ENCODE measurements at places on chromosomes 6 and 20.

- no peak for DNase-seq
Observed at GRCh38 chr6:166864333-166864732, 92.0 kb downstream of the RNASET2 start.

- peak; percentile 22 for DNase-seq
Observed at GRCh38 chr6:12401200-12401599, 111.0 kb downstream of the EDN1 start.

GRCh38 chr20:4299773-4300172 is 284.4 kb upstream of the RNF24 start:
- DNase-seq: no peak

- no peak for DNase-seq
Observed at GRCh38 chr6:157226761-157227160, 96.6 kb downstream of the TMEM242 start.

GRCh38 chr6:2651961-2652360 is 98.8 kb downstream of the MYLK4 start:
- DNase-seq: peak; percentile 10

DNA sequence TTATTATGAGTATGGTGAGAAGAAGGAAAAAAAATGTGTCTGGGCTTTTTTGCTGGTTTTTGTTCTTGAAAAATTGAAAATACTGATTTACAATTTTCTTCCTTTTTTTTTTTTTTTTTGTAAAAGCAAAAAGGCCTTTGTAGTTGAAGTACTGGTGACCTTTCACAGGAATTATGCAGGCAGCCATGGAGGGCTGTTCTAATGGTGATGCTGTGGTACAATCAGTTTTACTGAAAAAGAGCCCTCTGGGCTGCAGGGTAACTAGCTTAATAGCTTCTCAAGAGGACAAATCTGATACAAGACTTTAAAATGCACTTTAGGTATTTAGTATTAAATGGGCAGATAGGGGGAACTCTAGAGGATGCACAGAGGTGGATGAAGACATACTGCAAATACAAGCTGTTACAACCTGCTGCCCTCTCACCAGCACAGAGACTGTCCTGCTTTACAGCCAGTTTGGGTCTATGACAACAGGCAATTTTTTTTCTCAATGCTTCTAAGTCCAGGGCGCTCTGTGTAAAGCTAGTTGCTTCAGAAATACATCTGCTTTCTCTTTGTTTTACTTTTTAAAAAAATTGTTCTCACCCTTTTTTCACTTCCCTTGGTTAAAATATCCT is 61.6 kb upstream of the HS3ST5 start:
- DNase-seq: no peak

DNA sequence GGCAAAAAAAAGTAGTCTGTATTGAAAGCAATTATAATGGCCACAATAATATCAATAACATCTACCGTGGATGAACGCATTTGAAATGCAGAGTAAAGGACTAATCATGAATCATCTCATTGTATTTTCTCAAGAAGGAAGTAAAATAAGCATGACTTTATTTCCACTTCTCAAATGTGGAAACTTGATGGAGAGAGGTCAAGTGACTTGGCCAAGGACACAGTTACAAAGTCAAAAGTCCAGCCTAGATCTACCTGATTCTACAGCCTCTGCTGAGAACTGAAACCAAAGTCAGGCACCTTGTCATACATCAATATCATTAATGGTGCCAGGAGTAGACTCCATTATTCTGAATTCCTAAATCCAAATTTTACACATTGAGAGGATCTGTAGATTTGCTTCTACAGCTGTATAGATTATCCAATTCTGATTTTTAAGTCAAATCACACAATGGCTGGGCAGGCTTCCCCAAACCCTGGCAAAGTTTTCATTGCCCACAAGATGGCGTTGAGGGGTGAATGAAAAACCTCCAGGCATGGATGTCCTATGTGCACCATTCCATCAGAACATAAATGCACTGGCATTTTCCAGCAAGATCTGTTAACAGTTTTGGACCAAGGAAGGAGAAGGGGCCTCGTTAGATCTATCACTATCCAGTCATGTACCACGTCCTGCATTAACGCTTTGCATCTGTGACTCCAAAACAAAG is 423.1 kb downstream of the MAFB start:
- peak; percentile 62 for DNase-seq

DNA sequence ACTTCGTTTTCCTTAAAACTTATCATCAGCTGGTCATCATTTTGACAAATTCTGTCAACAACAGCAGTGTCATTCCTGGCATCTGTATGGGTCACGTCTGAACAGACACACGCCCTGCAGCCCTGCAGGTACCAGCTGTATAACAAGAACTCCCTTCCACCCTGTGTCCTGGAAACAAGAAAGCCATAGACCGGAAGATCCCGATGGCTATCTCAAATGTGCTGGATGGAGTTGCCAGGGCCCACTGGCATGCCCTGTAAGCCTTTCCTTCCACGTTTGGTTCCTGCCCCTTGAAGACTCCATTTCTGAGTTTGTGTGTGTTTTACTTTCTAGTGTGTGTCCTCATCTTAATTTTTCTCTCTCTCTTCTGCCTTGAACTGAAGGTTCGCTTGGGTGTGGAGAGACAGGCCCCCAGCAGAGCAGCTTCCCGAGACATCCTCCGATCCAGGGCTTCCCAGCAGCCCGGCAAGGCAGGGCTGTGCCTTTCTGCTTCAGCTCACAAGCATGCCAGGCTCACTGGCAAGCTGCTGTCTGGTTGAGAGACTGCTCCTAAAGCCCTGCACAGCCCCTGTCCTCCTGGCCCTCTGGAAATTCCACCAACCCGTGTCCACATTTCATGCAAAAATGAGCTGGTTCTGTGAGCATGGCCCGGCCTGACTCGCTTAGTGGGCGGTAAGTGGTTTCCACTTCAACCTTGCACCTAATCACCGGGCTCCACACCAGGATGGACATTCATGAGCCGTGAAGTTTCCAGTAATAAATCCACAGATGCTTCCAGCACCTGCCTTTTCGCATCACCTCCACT is 8.7 kb downstream of the GFRA4 start:
- DNase-seq: no peak

DNA sequence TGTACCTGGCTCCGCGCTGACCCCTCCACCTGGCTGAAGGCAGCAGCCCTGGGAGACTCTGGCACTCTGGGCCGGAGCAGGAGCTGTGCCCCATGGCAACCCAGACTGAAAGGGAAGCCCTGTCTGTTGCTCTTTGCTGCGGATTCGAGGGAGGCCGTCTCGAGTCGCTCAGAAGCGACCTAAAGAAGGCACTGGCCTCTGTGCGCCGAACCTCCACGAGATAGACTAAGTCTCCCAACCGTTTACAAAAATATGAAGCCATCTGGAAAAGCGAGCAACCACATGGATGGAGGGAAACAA is 10.5 kb upstream of the TBX18 start:
- DNase-seq: no peak

DNA sequence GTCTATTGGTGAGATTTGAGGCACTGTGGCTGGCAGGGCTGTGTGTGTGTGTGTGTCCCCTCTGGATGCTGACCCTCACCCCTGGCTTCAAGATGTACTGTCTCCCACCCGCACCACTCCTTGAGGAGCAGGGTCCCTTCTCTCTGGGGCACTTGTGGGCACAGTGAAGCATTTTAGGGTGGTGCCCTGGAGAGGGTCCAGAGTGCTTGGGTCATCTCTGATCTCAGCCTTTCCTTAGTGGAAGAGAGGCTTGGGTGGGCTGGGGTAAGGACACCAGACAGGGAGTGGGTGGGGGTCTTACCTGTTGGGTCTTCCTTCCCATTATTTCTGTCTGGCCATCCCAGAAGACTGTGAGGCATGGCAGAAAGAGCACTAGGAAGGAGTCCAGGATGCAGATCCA is 66.1 kb downstream of the EFCAB8 start:
- no peak for DNase-seq

DNA sequence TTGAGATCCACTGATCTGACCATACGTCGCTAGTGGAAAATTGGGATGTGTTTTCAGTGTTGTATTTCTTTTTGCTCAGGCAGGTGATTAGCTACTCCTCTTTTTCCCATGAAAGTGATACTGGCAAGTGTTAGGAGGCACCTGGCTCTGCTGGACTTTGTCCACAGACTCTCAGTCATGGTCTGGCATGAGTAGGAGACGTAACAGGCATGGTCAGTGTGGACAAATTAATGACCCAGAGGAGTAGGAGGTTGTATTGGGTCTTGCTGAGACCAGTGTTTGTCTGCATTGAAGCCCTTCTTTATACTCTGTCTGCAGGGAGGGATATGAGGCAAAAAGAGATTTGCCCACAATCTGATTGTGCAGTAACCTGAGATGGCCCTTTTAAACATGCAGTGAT is 178.7 kb downstream of the DTNBP1 start:
- no peak for DNase-seq

DNA sequence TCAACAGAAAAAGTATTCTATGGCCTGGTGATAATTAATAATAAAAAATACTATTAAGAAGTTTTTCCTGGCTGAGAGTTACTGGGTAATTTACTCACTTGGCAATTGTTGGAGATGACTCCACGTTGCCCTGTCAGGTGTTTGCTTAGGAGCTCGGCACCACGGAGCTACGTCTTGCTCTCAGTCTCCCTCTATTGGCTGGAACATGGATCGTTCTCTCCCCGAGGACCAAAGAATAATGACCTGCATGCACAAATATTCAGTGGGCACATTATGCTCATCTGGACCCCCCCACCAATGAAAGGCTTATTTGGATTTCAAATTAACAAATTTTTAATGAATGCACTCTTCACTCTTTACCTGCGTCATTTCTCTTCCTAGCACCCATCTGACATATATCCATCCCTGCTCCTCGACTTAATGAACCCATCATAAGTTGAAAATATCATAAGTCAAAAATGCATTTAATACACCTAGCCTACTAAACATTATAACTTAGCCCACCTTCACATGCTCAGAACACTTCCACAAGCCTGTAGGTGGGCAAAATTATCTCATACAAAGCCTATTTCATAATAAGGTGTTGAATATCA is 71.0 kb upstream of the CD83 start:
- peak; percentile 65 for DNase-seq

DNA sequence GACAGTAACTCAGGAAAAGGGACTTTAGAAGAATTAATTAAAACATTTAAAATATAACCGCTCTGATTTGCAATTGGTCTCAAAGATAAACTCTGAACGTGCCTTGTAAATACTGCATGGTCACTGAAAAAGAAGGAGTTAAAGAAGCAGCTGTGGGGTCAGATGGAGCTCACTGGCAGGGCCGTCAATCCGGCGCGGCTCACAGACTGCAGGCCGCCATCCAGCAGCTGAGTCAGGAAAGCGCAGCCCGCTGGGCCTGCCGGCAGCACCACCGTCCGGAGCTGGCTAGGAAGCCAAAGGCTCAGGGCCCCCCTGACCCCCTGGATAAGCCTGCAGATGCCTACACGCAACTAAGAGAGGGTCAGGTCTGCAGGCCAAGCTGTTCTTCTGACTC is 54.2 kb upstream of the FRMD1 start:
- DNase-seq: no peak

DNA sequence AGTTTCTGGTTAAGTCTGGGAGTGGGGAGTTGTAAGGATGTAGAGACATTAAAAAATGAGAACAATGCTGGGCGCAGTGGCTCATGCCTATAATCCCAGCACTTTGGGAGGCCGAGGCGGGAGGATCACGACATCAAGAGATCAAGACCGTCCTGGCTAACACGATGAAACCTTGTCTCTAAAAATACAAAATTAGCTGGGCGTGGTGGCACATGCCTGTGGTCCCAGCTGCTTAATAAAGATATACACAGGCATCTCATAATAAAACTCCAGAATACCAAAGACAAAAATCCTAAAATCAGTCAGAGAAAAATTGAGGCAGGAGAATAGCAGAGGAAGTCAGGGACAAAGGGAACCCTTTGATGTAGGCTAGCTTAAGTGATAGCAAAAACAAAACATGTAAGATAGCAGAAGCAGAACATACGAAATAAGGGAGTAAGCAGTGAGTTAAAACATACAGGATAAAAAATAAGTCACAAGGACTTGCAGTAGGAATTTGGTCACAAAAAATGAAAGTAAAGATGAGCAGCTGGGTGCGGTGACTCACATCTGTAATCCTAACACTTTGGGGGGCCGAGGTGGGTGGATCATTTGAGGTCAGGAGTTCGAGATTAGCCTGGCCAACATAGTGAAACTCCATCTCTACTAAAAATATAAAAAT is 23.6 kb downstream of the DDX43 start:
- DNase-seq: no peak

- DNase-seq: no peak
Observed at GRCh38 chr6:3283241-3283640, 24.5 kb downstream of the PSMG4 start.

DNA sequence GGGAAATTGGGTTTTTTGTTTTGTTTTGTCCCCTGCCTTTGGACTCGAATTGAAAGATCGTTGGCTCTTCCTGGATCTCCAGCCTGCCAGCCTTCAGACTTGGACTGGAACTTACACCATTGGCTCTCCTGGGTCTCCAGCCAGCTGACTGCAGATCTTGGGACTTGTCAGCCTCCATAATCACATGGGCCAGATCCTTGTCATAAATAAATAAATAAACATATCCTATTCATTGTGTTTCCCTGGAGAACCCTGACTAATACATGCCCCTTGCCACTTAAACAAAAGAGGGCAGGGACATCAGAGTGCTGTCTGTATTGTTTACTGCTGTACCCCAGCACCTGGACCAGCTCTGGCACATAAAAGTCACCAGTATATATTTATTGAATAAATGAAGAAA is 101.5 kb downstream of the CAP2 start:
- peak; percentile 80 for DNase-seq

DNA sequence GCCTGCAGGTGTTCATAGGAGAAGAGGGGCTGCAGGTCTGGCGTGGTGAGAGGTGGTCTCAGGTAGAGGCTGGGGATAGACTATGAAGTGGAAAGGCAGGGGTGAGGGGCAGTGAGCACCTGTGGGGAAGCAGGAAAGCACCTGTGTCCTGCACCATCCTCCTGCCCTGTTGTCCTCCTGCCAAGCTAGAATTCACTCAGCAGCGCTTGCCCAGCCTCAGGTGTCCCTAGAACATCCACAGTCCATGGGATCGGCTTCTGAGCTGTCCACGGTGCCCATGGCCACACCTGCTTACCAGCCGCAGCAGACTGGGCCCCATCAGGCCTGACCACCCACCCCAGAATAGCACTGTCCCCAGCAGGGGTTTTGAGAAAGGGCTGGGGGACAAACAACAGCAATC is 456.2 kb upstream of the SULF2 start:
- no peak for DNase-seq

- no peak for DNase-seq
Observed at GRCh38 chr6:106714281-106714680, 84.9 kb downstream of the QRSL1 start.

GRCh38 chr6:52125139-52125538 is 37.7 kb upstream of the PKHD1 start:
- DNase-seq: no peak

DNA sequence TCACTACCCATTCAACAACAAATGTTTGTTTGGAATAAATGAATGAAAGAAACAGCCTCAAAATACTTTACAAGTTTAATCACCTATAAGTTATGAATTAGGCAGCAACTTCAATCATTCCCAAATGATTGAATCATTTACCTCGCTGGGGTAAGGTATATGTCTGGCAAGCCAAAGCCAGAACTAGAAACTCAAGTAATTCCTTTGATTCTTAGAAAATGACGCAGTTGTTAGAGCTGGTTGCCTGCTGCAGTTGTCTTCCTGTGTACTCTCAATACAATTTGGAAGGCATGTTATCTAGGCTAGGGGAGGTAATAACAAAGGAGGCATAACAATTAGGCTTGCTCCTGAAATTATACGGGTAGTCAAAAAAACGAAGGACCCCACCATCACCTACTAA is 160.6 kb downstream of the ATXN1 start:
- no peak for DNase-seq
